ENCODE measurements at places on chromosomes 7 and 10. TPM values are rescaled to one million over a fixed set of nuclear protein-coding genes. Genes with fewer than 3 reads are reported as not detected.

CARD11 gene
- total RNA-seq: 2.4 TPM

LRMDA gene
- 5.6 TPM for total RNA-seq

C10orf105 gene
- not detected for total RNA-seq

IGF2BP3 gene
- 28.4 TPM for total RNA-seq

ASB10 gene
- total RNA-seq: not detected

GJD4 gene
- total RNA-seq: 0.07 TPM

TPST1 gene
- 51.4 TPM for total RNA-seq

CUZD1 gene
- total RNA-seq: 0.93 TPM

ANLN gene
- total RNA-seq: 1.4 TPM

CNNM2 gene
- 2.7 TPM for total RNA-seq

NANOS1 gene
- 0.68 TPM for total RNA-seq

NEURL1 gene
- total RNA-seq: 1.6 TPM

PAX4 gene
- total RNA-seq: not detected

SCART1 gene
- total RNA-seq: 0.64 TPM

CTAGE8 gene
- 7.2 TPM for total RNA-seq

PSMA2 gene
- total RNA-seq: 47.5 TPM

SBDS gene
- 167 TPM for total RNA-seq

TMEM120A gene
- total RNA-seq: 15.8 TPM

GPR158 gene
- total RNA-seq: not detected

MBL2 gene
- total RNA-seq: not detected
